Umbilical cord (tissue), 2 donors: ENCODE measurements at places on chromosomes 1 and 21.

DNA sequence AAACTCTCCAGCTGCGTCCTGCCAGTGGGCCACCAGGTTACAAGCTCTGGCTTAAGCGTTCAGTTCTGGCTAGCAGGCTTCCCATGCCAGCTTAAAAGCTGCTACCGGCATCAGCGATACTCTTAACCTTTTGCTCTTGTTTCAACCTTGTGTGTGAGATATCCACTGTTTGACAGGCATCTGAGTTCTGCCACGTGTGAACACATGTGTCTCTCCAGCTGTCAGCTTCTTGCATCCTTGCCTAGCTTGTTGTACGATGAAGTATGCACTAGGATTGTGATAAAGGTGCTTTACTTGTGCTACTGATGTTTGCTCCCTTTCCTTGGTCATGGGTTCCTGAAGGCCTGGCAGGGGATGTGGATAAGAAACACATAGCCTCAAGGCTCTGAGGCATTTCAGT is 201.6 kb downstream of the PRDM2 start:
- no peak for DNase-seq

DNA sequence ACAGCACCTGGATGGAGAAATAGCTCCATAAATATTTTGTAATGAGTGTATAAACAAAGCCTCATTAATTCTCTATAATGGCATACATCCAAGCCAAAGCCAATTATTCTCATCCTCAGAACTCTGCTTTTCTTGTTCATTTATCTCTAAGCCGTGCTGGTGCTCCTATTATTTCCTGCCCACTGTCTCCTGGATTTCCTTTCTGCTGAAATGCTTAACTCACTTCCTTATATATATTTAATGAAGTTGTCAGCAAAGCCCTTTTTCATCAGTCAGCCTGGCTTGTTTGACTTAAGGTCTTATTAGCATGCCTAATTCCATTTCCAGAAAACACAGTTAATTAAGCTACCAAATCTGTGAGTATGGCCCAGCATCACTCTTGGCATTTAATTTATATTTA is 93.4 kb downstream of the SLC25A24 start:
- DNase-seq = no peak

GRCh38 chr1:83769072-83769471 is 229.9 kb downstream of the TTLL7 start:
- no peak for DNase-seq

GRCh38 chr1:158830074-158830677 is 975 bp upstream of the MNDA start:
- DNase-seq = no peak

GRCh38 chr1:247304031-247304430 is 27.6 kb downstream of the ZNF496 start:
- DNase-seq = no peak

GRCh38 chr1:104331763-104332162 is 582.1 kb downstream of the AMY1C start:
- no peak for DNase-seq

DNA sequence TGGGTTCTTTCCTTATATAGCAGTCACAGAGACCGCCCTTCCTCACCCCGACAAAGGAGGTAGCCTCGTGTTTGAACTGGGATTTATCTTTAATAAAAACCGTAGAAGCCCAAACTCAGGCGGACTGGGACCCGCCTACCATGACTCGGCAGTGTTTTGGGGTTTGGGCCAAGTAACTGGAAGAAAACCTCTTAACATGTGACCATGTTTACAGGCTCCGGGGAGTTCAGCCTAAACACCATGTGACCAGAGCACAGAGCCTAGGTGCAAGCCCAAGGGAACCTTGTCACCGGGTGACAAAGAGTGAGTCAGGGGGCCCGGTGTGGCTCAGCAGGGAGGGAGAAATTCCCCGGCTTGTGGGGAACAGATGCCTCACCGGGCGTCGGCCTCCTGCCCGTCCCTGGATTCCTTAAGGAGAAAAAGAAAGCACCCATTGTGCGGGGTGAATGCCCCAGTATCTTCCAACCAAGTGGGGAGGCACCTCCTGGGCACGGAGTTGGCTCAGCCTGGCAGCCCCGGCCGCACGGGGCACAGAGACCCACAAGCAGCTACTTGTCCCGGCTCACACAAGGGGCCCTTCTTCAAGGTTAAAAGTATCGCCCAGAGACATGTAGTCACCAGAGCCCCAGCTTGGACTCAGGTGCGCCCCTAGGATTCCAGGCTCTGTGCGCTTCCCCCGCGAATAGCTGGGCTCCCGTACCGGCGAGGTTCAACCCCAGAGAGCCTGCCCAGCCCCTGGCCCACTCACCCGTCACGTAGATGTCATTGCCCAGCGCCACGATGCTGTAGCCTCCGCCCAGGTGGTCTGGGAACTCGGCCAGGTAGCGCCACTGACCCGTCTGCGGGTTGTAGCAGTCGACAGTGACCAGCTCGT is 1.4 kb downstream of the KLHL21 start:
- DNase-seq = peak; percentile 90

- peak; percentile 68 for DNase-seq
These were observed 27.4 kb downstream of the RSPH1 start for GRCh38 chr21:42468491-42469131.

DNA sequence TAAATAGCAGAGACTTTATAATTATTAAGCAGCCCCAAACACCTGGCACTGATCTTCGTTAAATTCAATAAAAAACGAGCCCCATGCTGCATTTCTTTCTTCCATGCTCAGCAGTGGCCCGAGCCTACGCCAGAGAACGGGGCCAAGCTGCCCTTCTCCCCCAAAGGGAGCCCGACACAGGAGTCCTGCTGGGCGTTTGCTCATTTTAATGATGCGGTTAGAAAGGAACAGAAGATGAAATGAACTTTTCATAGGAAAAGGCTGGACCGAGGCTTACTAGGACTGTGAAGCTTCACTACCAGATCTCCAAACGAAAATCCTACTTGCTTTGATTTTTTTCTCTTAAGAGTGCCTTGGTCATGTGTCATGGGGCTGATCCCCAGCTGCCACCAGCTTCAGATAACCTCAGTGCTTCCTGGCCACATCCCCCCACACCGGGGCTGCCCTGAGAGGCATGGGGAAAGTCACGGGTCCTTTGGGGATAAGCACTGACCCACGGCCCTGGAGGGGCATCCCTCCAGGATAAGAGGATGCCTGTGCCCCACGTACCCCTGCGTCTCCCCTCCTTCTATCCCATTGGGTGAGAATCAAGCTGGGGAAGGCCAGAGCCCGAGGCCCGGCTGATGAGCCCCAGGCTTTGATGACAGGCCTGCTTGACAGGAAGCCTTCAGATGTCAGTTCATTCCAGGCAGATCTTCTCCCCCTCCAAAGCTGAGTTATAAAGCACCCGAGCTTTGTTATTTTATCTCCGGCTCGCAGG is 34.2 kb downstream of the PGBD5 start:
- DNase-seq = no peak

DNA sequence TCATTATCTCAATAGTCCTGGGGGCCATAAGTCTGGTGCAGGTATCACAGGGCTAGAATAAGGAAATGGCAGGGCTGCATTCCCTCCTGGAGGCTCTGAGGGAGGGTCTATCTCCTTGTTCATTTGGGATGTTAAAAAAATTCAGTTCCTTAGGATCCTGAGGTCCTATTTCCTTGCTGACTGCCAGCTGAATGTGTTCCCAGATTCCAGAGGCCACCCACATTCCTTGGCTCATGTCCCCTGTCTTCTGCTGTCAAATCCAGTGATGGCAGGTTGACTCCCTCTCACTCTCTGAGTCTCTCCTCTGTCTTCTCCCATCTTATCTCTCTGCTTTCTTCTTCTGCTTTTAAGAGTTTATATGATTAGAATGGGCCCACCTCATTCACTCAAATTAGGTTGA is 400.6 kb downstream of the PTPRU start:
- no peak for DNase-seq

GRCh38 chr1:211825980-211826379 is 4.6 kb downstream of the LPGAT1 start:
- peak; percentile 76 for DNase-seq

DNA sequence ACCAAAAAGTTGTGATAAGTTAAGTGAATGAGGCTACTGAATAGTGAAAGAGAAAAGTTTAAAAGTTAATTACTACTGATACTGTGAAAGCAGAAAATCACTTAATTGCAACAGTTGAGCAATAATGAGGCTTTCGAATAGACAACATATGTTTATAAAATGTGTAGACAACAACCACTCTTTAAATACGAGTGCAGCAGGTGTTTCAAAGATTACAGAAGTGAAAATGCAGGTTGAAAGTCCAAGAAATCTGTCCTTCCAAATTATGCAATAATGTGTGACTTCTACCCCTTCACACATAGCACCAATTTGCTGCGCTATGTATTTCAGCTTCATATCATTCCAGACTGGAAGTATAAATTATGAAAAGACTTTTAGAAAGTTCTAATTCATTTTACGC is 213.0 kb downstream of the COL24A1 start:
- DNase-seq = no peak

DNA sequence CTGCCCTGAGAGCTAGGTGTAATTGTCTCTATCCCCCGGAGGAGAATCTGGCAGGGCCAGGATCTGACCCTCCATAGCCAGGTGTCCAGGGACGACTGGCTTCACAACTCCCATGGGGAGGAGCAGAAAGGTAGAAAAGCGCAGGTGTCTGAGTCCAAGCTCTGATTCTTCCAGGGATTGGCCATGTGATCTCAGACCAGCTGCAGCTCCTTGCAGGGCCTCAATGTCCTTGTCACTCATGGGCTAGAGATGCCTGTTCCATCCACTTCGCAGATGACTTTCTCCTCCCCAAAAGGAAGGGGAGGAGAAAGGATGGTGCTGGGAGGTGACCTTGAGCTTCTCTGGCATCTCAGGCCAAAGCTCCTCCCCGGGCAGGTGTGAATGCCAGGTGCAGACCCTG is 22.7 kb downstream of the HSPG2 start:
- DNase-seq = no peak

DNA sequence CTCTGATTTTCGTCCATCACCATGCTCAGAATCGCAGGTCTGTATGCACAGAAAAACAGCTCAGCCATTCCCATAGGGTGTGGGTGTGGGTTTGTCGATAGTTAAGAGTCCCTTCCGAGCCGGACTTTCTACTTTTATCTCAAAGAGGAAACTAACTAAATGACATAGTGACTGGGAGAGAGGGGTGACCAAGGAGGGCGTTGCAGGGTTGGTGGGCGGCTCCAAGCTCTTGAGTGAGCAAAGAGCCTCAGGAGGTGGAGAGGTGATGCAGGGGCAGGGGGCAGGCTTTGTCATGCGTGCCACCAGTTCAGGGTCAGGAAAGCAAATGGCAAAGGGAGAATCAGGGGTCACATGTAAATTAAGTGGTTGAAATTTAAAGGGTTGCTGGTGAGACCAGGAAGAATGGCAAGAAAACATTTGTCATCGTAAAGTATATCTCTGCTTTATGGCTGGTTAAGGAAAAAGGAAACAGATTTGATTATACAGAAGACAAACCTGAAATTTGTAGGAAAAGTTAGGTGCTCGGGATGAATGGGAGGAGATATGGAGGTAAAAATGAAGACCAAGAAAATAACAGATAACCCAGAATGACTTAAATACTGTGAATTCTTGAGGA is 249.0 kb downstream of the SETD4 start:
- DNase-seq = no peak

- no peak for DNase-seq
These were observed 18.0 kb downstream of the PGM1 start for GRCh38 chr1:63611231-63611630.

- no peak for DNase-seq
These were observed 4.3 kb downstream of the LHX9 start for GRCh38 chr1:197921235-197922069.

DNA sequence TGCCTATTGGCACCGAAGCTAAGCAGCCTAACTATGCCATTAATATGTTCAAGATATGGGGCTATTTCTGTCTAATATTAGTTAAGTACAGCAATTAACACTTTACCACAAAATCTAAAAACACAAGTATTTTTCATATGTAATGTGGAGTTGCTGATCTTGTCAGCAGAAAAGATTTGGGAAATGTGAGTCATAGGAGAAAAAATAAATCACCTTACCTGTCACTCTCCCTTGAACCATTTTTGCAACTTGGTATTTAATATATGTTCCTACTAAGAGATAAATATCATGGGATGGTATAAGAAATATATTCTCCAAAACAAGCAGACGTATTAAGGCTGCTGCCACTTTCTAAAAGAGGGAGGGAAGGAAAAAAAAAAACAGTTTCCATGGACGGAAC is 17.0 kb downstream of the NUP210L start:
- DNase-seq = no peak

DNA sequence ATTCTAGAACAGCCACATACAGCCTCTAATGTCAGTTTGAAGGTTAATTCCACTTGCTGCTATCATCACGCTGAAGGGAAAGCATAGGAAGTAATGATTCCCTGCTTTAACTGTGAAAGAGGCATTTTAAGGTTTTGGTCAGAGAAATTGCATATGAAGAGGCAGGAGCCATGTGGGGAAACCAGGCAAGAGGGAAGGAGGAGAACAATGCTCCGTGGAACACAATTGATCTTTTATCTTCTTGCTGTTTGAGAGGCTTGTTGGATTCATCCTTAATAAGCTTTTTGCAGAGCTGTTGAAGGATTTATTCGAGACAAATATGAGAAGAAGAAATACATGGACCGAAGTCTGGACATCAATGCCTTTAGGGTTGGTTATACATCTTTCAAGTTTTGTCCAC is 35.9 kb downstream of the SMAP2 start:
- no peak for DNase-seq

- DNase-seq = no peak
These were observed 8.4 kb downstream of the MYBPH start for GRCh38 chr1:203167026-203167912.

DNA sequence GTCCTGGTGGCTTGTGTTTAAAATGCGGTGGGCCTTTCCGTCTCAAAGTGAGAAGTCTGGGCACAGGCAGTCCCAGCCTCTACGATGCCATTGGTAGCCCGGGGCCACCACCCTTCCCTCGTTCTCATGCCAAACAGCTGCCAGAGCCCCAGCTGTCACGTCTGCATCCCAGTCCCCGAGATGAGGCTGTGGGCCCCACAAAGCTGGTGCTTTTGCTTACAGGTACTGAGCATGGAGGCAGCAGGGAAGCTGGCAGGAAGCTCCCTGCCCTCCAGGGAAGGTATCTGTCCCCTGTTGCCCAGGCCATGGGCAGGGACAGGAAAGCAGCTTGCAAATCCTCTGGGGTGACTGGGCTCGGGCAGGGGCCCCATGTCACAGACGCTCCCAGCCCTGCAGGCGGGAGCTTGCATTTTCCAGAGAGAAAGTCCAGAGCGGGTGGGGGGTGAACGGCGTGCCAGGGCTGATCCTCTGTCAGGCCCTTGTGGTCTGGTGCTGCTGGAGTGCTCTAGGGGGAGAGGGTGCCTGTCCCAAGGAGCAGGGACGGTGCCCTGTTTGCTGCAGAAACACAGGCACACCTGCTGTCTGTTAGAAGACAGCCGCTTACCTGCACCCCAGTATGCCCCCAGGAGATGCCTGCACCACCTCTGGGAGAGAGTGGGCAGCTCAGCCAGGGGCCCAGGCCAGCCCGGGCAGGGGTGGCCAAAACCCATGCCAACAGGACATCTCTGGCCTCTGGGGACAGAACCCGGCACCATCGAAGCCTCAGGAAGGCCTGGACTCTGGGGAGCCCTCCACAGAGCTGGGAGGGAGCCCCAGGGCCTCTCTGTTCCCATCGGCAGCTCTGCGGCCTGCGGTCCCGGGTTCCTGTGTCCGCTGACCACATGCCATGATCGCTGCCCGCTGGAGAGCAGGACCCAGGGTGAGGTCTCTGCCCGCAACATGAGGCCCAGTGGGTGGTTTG is 45.9 kb downstream of the SLX9 start:
- no peak for DNase-seq
